ENCODE measurements at places on chromosomes 12 and 14.
A peak's percentile ranks its signal among the peaks of the same experiment; 100 is the strongest.

DNA sequence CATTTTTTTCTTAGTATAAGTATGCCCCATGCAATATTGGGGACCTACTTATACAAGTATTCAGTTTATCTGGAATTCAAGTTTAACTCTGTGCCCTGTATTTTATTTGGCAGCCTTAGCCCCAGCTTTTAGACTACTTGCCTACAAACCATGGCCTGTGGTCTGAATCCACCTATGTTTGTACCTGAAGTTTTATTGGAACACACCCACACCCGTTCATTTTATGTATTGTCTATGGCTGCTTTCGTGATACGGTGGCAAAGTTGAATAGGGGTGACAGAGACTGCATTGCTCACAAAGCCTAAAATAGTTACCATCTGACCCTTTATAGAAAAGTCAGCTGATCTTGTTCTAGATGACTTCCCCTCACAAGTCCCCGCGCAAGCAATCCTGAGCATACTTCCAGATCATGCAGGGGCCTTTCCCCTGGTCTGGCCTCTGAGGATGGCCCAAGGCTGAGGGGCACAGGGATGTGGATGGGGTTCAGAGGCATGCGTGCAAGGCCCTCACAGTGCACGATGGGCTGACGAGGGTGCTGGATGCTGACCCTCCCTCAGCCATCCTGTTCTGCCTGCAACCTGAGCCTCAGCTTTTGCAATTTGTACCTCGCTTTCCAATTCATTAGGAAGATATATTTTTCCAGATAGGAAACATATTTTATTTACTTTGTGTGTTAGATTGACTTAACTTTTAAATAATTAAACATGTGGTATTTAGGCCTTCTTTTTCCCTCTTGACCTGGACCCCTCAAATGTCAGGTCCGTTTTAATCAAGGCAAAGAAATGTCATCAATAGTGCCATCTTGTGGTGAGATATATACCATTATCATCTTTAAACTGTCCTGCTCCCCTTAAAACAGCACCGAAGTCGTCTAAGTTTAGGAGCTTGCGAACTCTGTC, 527.3 kb upstream of the CCDC196 start:
- no peak for DNase-seq

- no peak for DNase-seq
Observed at GRCh38 chr14:50082308-50082742, 34.0 kb downstream of the VCPKMT start.

GRCh38 chr12:25286837-25287236, 36.1 kb upstream of the KRAS start:
- DNase-seq = no peak

GRCh38 chr14:56666294-56666693, 86.7 kb downstream of the TMEM260 start:
- DNase-seq = no peak

- DNase-seq = no peak
Observed at GRCh38 chr14:69901113-69901951, 22.1 kb downstream of the SMOC1 start.

DNA sequence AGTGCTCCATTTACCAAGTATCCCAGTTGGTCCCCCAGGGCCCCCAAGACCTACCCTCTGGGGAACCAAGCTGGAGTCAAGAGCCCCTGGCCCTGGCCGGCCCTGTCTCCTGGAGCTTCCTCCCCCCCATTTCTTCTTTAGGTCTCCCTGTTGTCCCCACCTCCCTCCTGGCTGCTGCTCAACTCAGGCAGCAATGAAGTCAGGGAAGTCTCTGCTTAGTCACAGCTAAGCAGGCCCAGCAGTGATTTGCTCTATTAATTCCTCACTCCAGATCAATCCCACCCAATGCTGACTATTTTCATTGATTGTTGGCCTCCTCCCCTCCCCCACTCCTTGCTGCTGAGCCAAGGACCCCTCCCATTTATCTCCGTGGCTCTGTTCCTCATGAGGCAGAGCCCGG, 28.3 kb downstream of the VSX2 start:
- DNase-seq = no peak

- no peak for DNase-seq
Observed at GRCh38 chr12:24902511-24903328, 46.2 kb downstream of the BCAT1 start.

GRCh38 chr12:46299851-46300250, 31.0 kb upstream of the SLC38A1 start:
- DNase-seq = no peak

DNA sequence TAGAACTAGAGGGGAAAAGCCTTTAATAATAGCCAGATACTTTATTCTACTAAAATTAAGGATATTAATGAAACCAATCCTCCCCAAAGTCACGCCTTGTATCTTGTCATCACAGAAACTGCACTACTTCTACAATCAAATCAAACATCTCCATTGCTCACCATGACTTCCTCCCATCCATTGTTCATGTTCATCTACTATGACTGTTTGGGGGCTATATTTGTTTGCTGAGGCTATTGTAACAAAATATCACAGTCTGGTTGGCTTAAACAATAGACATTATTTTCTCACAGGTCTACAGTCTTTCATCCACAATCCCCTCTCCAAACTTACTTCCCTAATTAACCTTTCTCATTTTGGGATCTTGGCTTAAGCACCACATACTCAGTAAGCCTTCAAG, 193.6 kb upstream of the FSCB start:
- DNase-seq = no peak

DNA sequence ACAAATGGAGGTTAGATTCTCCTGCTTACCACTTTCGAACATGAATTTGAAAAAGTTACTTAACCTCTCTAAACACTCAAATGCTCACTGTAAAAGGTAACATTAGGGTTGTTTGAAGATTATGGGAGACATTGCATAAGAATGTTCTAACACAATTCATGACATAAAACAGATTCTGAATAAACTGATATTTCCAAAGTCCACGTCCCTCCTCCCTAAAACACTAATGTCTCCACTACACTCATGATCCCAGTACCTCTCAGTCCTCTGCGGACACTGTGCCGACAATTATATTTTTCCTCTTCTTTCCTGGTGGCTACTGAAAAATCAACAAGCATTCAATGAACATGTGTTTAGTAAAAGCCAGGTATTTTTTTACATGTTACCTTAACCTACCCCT, 18.8 kb upstream of the IAPP start:
- no peak for DNase-seq

GRCh38 chr14:23380197-23380914, 3.5 kb downstream of the CMTM5 start:
- no peak for DNase-seq

DNA sequence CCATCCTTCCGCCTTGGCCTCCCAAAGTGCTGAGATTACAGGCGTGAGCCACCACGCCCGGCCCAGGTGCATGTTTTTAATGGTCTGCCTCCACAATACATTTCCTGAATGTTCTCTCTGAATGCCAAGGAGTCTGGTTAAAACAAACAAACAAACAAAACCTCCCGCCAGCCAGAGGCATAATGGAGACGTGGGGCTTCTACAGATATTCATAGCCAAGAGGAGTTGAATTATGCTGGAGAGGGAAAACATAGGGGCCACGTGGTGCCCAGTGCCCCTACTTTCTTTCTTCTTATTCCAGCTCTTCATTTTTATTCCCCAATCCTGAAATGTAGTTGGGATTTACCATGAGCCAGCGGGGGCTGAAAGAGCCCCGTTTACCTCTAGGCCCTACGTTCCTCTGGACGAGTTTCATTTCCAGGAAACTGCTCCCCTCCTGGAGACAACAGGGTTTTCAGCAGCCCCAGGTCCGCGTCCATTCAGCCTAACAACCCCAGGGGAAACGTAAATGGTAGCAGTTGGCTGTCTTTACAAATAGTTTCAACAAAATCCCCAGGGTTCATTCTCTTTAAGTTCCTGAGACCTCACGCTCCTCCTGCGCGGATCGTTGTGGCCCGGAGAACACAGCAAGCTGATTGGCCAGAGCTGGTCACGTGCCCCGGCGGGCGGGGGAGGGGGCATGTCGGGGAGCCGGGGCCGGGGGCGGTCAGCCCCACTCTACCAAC, 108.5 kb upstream of the ESRRB start:
- peak; percentile 78 for DNase-seq

- no peak for DNase-seq
Observed at GRCh38 chr14:33918256-33918655, 32.6 kb downstream of the EGLN3 start.

DNA sequence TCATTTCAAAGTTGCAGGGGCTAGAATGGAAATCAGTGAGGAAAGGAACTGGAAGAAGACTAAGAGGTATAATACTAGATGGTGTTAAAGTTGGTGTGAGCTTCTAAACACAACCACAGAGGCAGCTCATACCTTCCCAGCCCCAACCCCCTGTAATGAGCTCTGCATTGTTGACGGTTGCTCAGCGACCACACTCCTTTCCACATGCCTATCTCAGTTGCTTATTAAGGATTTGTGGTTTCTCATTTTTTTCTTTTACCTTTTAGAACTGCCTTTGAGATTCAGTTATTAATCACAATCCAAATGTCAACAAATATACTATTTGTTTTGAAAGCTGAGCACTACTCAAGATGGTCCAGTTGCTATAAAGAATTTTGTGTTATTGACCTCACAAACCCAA, 62.1 kb upstream of the KIF21A start:
- no peak for DNase-seq

- no peak for DNase-seq
Observed at GRCh38 chr14:104682107-104682593, 7.3 kb upstream of the INF2 start.

DNA sequence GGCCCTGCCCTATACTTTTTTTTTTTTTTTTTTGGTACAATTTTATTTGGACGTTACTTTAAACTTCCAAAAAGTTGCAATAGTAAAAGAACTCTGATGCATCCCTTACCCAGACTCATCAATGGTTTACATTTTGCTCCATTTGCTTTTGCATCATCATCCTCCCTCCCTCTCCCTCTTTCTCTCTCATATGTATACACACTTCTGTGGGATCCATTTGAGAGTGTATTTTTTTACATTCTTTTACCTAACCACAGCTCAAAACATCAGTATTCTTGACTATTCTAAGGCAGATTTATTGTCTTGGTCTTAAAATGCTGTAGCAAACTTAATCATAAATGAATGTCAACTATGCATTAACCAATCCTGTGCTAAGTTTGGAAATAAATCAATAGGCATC, 111.6 kb downstream of the PRICKLE1 start:
- no peak for DNase-seq

DNA sequence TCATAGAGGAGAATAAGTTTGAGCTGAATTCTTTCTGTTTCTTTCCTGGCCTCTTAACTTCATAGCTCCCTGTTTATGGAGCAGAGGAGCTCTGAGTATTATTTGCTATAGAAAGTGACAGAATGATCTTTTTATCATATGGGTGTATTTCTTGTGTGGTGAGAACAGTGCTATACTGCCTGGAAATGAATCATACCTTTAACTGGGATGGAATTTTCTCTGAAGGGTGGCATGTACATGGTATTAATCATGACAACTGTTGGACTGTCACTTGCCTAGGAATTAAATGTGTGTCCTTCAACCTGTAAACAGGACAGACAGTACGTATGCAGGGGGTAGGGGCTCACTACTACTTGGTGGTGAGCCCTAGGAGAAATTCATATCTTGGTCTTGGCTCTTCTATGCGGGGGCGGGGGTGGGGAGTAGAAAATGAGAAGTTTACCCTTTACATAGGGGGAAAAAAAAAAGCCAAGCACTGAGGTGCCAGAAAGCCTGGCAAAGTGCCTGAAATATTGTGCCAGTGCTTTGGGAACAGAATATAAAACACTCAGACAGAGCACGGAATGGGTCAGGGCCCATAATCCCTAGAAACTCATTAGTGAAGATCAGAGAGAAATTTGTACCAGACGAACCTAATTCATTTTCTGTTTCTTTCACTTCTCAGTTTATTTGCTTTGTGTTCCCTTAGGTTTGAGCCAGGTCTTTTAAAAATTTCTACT, 33.8 kb downstream of the ARMH4 start:
- DNase-seq = no peak

GRCh38 chr12:27575762-27576118, 51.7 kb downstream of the PPFIBP1 start:
- no peak for DNase-seq

- no peak for DNase-seq
Observed at GRCh38 chr14:65792208-65792905, 379.8 kb downstream of the FUT8 start.

DNA sequence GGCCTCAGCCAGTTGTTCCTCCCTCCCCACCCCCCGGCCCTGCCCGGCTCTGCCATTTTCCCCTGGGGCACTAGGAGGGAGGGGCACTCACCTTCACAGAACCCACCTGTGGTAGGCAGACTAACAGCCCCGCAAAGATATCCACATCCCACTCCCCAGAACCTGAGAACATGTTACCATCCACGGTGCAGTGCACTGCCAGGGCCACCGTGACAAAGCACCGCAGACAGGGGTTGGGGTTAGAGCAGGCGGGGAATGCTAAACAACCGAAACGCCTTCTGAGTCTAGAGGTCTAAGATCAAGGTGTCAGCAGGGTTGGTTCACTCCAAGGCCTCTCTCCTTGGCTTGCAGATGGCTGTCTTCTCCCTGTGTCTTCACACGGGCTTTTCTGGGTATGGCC, 57.4 kb upstream of the NCOR2 start:
- no peak for DNase-seq

GRCh38 chr12:74626397-74626796, 88.8 kb downstream of the ATXN7L3B start:
- DNase-seq = no peak

DNA sequence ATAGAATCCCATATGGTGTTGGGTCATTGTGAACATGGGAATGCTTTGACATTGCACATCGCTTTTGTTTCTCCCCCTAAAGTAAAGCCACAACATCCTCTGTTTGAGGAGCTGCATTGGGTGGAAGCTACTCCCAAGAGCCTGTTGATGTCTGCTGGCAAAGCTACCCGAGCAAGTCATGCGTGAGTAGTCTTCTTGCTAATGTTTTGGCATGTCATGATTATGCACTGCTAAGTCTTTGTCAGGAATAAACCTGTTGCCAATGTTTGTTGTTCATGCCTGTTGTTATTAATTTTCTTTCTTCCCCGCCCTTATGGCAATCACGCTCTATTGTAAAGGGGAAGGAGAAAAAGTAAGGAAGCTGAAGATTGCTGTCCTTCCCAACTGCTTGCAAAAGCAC, 97.3 kb downstream of the EXOC5 start:
- DNase-seq = no peak

DNA sequence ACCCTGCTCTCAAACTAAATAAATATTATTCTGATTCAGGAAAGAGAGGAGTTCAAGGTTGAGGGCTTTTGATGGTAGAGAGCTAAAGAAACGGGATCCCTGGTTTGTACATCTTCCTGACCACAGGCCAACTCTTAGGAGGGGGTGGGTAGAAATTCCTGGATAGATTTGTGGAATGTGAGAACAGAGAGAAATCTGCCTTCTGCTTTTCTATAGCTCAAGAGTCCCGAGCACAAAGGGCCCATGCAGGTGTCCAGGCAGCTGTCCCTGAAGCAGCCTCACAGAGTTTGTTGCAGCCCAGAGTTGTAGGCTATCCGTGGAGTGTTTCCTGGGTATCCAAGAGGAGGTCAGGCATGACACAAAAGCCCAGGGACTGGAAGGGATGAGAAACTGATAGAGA, 198.6 kb downstream of the BCAT1 start:
- DNase-seq = no peak

- DNase-seq = no peak
Observed at GRCh38 chr14:30221546-30221945, 293.9 kb upstream of the PRKD1 start.

Data from tibial artery (tissue), 4 donors.